HT1080 (cell line): ENCODE measurements at places on chromosomes 2 and 18. TPM values are rescaled to one million over a fixed set of nuclear protein-coding genes. Genes with fewer than 3 reads are reported as not detected.

DNA sequence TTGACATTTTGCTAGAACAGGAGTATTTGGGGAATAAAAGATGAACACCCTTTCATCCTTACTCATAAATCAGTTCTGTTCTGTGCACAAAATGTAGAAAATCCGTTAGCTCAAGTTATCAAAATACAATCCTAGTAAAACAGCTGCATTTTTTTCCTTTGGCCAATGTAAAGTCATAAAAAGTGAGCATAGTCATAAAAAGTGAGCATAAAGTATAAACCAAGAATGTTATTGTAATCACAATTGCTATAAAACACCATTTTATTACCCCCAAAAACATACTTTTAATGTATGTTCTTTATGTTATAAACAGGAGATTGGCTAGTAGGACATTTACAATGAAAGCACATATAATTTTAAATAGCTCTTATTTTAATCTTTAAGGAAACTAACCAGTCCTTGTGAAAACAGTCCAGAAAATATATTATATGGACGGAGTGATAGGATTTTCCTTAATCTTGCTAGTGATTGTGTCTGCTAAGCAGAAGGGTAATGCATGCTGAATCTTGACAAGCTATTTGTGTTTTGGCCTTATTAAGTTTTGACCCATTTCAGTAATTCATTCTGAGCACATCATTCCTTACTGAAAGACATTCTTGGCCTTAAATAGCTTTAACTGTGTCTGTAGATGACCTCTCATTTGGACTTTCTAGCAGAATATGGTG is 891.8 kb downstream of the DSC3 start:
- no peak for DNase-seq

GRP gene
- not detected in 2 replicates for total RNA-seq

DNA sequence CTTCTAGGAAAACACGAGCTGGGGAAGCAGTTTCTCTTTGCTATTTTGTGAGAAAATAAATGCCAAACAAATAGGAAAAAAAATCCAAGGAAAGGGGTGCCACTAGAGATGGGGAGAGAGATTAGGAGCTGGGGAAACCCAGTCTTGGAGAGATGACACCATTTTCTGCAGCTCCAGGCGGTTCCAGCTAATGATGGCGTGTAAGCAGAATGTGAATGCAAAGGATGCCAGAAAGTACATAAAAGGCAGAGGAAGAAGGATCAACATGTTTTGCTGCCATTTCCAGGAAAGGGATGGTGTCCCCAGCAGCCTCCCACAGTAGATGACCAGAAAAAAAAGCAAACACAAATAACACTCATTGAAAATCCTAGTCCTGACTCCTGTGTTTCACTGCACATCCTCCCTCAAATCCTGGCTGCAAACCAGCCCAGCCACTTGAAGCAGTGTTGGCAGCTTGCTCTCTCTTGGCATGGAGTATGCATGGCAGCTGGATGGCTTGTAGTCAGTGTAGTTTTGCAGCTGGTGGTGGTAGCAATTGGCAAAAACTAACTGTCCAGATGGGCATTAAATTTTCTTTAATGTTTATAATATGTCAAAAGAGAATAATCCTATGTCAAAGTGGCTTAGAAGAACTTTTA is 93.6 kb downstream of the FTCDNL1 start:
- DNase-seq = peak; percentile 10

DNA sequence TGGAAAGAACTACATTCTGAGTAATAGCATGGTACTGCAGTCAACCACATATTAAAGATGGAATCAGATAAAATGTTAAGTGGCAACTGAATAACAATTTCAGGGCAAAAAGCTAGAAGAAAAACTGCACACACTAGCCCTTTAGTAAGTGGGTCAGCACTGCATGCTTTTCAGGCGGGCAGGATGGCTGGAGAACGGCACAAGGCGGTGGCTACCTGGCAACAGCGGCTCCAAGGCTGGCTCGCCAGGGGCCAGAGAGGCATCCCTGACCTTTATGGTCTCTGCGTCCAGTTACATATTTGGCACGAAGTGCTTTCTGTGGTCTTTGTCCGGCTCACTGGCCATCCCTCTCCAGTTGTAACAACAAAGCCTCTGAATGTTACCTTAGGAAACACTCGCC is 226.7 kb downstream of the MYT1L start:
- DNase-seq = no peak

RAPH1 gene
- 7.7 and 22.8 TPM in 2 replicates for total RNA-seq
